ENCODE measurements at places on chromosomes 16 and 17. TPM values are rescaled to one million over a fixed set of nuclear protein-coding genes. Genes with fewer than 3 reads are reported as not detected.

- no peaks in the 10 kb centered on the region for H3K36me3 ChIP-seq
- H3K27me3 ChIP-seq = no peaks in the 10 kb centered on the region
- no peak overlapping the region for H3K27ac ChIP-seq
- no peaks in the 10 kb centered on the region for H3K4me1 ChIP-seq
Measured at GRCh38 chr17:62075308-62075815, 10.3 kb upstream of the MED13 start.

- no peak overlapping the region for H3K4me3 ChIP-seq
- peaks cover 9% of the 10 kb centered on the region for H3K36me3 ChIP-seq
- H3K4me1 ChIP-seq = no peaks in the 10 kb centered on the region
- H3K27me3 ChIP-seq = no peaks in the 10 kb centered on the region
Measured at GRCh38 chr16:22326771-22327445, 29.7 kb downstream of the POLR3E start.

DNA sequence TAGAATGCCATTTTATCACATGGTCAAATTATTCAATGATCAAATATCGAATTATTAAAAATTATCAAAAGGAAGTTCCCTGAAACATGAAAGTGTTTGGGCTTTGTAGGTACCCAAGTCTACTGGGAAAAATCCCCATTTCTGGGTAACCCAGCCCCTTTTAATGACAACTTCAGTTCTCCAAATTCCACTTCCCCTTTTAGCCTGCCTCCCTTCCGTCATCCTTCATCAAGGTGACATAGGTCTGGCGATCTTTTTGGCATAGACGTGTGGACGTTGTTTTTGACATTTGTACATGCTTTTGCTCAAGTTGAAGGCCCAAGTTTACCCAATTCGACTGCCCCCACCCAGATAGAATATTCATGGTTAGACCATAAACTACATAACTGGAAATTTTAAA, 660.9 kb downstream of the MAF start:
- H3K36me3 ChIP-seq = no peaks in the 10 kb centered on the region
- H3K4me1 ChIP-seq = peaks cover 12% of the 10 kb centered on the region
- H3K27ac ChIP-seq = no peak overlapping the region

The DPEP3 gene
- polyA plus RNA-seq = 0.11 TPM

DNA sequence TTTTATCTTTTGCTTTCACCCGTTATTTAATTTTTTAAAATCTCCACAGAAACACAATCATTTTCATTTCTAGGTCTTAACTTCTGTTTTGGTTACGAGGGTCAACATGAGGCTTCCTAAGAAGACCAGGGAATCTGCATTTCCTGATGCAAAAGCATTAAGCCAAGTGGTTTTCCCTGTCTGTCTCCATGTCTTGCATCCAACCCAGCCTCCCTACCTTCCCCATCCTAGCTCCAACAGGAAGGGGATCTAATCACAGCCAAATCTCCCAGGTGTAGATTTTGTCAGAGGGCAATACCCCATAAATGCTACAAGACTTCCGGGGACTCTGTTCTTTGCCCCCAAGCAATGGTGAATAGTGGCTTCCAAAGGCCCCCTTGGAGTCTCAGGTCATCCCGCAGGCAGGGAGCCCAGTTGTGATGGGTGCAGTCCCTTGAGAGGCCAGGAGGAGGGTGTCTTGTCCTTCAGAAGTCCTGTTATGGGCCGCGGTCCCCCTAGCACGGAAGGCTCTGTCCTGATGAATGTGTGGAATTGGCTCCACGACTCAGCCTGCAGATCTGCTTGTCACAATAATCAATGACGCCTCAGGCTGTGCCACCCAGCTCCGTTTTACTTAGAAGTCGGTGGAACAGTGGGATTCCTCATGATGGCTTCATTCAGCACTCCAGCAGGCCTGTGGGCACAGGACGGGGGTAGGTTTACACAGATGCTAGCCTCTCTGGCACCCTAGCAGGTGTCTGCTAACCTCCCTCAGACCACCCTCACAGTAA, 141.1 kb downstream of the RGS9 start:
- peaks cover 11% of the 10 kb centered on the region for H3K4me1 ChIP-seq
- no peak overlapping the region for H3K27ac ChIP-seq
- DNase-seq = no peak

DNA sequence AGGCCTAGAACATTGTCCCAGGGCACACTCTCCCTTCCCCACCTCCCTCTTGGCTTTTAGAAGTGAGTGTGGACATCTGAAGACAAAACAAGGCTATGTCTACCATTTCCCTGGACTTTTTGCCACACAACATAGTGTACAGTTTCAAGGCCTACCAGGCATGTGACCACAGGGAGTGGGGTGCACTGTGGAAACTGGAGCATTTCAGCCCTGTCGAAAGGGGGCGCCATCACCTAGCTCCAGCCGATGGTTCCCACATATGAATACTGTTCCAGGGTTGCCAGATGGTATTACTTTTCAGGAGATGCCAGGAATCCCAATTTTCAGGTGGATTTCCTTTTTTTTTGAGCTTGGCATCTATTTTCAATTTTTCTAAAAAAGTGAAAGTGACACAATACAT, 140.7 kb downstream of the KATNIP start:
- H3K36me3 ChIP-seq = no peaks in the 10 kb centered on the region
- H3K4me3 ChIP-seq = no peak overlapping the region
- peak; percentile 5 for DNase-seq
- H3K27me3 ChIP-seq = no peaks in the 10 kb centered on the region

DNA sequence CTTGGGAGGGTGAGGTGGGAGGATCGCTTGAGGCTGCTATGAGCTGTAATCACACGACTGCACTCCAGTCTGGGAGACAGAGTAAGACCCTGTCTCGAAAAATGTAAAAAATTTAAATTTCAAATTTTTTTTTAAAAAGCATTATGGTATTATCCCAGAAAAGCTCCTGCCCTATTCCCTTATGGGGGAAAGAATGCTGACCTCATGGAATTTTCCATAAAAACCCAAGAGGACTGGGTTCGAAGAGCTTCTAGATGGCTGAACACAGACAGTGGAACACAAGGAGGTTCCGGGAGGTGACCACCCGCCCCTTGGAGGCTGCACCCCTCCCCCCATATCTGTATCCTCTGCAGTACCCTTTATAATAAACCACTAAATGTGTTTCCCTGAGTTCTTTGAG, 4.0 kb downstream of the EIF4A3 start:
- peaks cover 23% of the 10 kb centered on the region for H3K36me3 ChIP-seq
- no peak for DNase-seq
- no peak overlapping the region for H3K4me3 ChIP-seq
- no peak overlapping the region for H3K27ac ChIP-seq
- peaks cover 25% of the 10 kb centered on the region for H3K4me1 ChIP-seq

DNA sequence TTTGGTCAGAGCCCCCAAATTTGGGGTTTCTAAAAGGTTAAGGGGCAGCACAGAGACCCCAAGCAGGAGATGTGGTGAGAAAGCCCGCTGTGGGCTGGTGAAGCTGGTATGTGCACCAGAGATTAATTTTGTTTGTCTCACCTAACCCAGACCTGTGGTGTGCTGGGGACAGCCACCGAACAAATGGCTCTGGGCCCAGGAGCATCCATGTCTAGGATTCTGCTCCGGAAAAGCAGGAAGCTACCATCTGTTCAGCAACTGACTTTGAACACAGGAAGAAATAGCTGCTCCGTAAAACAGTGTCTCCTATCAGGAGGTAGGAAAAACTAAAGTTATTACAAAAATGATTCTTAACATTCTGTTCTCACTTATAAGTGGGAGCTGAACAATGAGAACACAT, 2.7 kb upstream of the ZP2 start:
- no peak overlapping the region for H3K4me3 ChIP-seq
- no peaks in the 10 kb centered on the region for H3K36me3 ChIP-seq
- H3K4me1 ChIP-seq = no peaks in the 10 kb centered on the region
- DNase-seq = no peak
- no peak overlapping the region for H3K27ac ChIP-seq
- peaks cover 10% of the 10 kb centered on the region for H3K27me3 ChIP-seq

The PKMYT1 gene
- polyA plus RNA-seq = not detected

The KRTAP2-3 gene
- polyA plus RNA-seq = not detected

DNA sequence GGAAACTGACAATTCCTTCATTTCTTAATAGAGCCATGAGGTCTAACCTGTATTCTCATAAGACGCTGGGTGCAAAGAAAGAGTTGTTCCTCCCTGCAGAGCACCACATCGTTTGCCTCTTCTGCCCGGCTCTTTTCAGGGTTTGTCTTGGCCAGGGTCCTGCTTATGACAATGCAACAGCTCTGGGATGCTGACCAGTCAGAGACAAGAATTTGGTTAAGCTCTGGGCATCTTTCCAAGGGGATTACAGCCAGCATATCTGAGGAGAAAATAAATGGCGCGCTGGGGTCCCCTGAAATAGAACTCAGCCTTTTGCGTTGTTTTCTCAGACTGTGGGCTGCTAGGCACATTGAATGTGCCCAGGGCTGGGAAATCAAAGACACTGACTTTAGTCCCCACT, 128.6 kb downstream of the SHISA6 start:
- no peaks in the 10 kb centered on the region for H3K36me3 ChIP-seq
- H3K4me1 ChIP-seq = no peaks in the 10 kb centered on the region
- no peak overlapping the region for H3K27ac ChIP-seq
- no peaks in the 10 kb centered on the region for H3K27me3 ChIP-seq

DNA sequence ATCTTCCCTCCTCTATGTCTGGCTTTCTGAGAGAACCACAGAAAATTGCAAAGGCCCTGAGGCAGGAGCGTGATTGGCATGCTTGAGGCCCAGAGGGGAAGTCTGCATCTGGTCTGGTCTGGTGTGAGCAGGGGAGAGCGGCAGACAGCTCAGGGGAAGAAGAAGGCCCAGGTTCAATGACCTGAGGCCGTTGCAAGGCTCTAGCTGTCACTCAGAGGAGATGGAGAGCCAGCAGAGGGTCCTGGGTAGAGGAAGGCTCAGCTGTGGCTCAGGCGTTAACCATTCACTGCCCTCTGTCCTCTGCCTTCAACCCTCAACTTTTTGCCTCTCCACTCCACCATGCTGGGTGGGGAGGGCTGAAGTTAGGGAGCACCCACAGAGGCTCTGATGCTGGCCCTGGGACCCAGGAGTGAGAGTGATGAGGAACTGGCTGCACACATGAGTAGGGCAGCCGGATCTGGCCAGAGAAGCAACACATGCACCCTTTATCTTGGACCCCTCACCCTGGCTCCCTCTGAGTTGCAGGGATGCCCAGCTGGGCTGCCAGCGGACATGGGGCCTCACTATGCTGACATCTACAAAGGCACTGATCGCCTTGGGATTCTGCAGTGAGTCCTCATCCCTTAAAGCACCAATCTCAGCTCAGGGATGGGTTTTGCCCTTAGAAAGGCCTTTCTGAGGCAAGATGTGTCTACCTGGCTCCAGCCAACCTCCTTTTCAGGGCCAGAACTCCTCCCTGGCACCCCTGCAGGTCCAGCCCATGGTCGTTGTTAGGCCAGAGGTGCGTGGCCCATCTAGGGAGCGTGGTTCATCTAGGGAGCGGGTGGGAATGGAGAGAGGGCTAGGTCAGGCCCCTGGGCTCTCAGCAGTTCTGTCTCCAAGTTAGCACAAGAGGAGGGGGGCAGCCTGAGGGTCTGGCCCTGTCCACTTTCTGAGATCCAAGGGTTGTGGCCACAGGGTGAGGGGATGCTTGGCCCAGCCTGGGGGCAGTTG, 7.7 kb upstream of the KRTAP17-1 start:
- no peak overlapping the region for H3K27ac ChIP-seq
- H3K4me1 ChIP-seq = peaks cover 10% of the 10 kb centered on the region
- H3K4me3 ChIP-seq = no peak overlapping the region
- no peak for DNase-seq
- no peaks in the 10 kb centered on the region for H3K36me3 ChIP-seq
- peaks cover 2% of the 10 kb centered on the region for H3K27me3 ChIP-seq

The FBXO47 gene
- not detected for polyA plus RNA-seq

DNA sequence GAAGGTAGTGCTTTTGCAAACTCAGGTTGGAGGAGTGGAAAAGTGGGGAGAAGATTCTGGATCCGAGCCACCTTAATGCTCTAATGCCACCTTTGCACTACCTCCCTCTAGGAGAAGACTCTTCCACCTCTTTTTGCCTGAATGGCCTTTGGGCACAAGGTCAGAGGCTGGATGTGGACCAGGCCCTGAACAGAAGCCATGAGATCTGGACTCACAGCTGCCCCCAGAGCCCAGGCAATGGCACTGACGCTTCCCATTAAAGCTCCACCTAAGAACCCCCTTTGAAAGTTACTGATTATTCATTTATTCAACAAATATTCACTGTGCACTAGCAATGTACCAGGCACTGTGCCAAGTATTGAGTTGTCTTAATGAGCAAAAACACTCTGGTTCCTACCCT, 3.2 kb downstream of the SHBG start:
- no peak overlapping the region for H3K27ac ChIP-seq
- H3K4me1 ChIP-seq = no peaks in the 10 kb centered on the region
- no peak overlapping the region for H3K4me3 ChIP-seq
- no peaks in the 10 kb centered on the region for H3K36me3 ChIP-seq

DNA sequence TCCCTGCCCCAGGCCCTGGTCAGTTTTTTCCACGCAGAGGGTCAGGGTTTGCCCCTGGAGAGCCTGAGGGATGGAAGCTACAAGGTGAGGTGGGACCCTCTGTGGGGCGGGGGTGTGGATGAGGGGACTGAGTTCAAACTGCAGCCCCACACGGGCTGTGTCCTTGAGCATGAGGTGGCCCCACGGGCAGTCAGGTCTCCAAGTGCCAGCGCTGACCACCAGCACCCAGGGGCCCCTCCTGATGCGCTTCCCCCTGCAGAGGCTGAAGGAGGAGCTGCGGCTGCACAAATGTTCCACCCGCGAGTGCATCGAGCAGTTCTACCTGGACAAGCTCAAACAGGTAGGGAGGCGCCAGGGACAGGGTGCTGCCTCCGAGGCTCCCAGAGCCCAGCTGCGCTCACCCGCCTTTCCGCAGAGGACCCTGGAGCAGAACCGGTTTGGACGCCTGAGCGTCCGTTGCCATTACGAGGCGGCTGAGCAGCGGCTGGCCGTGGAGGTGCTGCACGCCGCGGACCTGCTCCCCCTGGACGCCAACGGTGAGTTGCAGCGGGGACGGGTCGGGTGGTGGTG, 4.3 kb downstream of the TSR3 start:
- H3K27me3 ChIP-seq = peaks cover 17% of the 10 kb centered on the region
- H3K27ac ChIP-seq = no peak overlapping the region
- DNase-seq = no peak
- H3K4me1 ChIP-seq = peaks cover 21% of the 10 kb centered on the region
- H3K36me3 ChIP-seq = no peaks in the 10 kb centered on the region

The KRT33B gene
- polyA plus RNA-seq = not detected

GRCh38 chr16:48860341-48860740, 250.4 kb upstream of the N4BP1 start:
- no peak overlapping the region for H3K4me3 ChIP-seq
- peaks cover 4% of the 10 kb centered on the region for H3K27me3 ChIP-seq
- no peaks in the 10 kb centered on the region for H3K36me3 ChIP-seq
- H3K4me1 ChIP-seq = no peaks in the 10 kb centered on the region
- H3K27ac ChIP-seq = no peak overlapping the region

DNA sequence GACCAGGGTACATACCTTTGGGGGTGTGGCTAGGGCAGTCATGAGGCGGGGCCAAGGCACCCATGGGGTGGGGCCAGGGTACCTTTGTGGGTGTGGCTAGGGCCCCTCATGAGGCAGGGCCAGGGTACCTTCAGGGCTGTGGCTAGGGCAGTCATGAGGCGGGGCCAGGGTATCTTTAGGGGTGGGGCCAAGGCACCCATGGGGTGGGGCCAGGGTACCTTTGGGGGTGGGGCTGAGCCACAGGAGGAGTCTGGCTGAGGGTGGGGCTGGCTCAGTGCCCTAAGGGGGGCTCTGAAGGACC, 3.5 kb downstream of the GNG13 start:
- H3K27ac ChIP-seq = no peak overlapping the region
- H3K4me3 ChIP-seq = no peak overlapping the region
- no peak for DNase-seq
- H3K4me1 ChIP-seq = no peaks in the 10 kb centered on the region

The EPN3 gene
- polyA plus RNA-seq = not detected
